ENCODE measurements at places on chromosomes 3 and 15. TPM values are rescaled to one million over a fixed set of nuclear protein-coding genes. Genes with fewer than 3 reads are reported as not detected.

Gene ANAPC13
- total RNA-seq, result 73.8 TPM

Gene EAF2
- total RNA-seq, result 3.4 TPM

Gene SYNM
- total RNA-seq, result 6.9 TPM

Gene SLC35G2
- 14.2 TPM for total RNA-seq

Gene ADCY5
- 0.22 TPM for total RNA-seq

Gene CSTA
- total RNA-seq, result 1.1 TPM

Gene UTS2B
- 0.37 TPM for total RNA-seq

Gene TMEM158
- 375 TPM for total RNA-seq

Gene C3orf70
- 1.4 TPM for total RNA-seq

Gene HCLS1
- total RNA-seq, result 2.5 TPM

Gene NR2F2
- total RNA-seq, result 41.1 TPM

Gene PPM1L
- total RNA-seq, result 0.77 TPM
